ENCODE measurements at places on chromosomes 13 and 19.

DNA sequence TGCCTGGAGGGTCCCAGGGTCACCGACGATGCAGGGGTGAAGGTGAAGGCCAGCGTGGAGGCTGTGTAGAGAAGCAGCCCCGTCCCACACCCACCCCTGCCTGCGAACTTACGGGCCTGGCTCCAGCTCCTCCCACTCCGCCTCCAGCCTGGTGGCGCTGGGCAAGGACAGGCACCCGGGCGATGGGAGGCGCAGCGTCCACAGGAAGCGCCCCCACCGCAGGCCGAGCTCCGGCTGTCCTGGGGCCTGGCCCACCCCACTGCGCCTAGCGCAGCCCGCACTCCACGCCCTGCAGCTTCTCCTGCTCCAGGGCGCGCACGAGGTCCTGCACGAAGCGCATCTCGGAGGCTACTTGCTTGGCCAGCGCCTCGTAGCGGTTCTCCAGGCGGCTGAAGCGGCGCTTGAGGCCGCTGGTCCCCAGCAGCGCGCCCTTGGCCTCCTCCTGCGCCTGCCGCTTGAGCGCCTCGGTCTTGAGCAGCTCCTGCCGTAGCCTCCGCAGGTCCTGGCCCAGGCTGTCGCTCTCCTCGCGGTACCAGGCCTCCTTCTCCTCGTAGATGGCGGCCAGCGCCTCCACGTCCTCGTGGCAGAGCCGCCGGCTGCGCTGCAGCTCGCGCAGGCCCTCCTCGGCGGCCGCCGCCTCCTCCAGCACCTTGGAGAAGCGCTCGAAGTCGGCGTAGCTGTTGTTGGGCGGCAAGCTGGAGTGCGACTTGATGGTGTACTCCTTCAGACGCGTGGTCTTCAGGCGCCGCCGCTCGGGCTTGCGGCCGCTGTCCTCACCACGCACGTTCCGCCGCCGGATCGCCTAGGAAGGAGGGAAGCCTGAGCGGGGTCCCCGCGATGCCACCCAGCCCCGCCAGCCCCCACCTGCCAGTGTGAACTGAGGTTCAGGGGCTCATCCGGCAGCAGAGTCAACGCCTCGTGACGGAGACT, 11.8 kb downstream of the DAPK3 start:
- DNase-seq, result no peak

- DNase-seq, result peak; percentile 71
Observed at GRCh38 chr19:50325310-50326100, 3.7 kb downstream of the KCNC3 start.

DNA sequence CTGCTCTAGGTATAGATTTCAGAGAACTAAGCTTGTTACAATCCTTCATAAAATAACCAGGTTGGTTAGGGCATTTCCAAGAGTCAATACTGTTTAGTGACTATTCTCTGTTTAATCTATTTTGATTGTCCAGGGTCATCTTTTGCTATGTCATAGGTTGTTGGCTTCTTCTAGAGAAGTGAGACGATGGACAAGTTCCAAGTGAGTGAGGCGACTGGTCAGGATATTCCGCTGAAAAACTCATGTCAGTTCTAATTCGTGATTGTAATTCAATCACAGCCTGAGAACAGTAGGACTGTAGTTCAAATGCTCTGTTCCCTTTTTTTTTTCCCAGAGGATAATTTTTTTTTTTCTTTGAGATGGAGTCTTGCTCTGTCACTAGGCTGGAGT, 15.8 kb upstream of the ALOX5AP start:
- DNase-seq, result no peak

DNA sequence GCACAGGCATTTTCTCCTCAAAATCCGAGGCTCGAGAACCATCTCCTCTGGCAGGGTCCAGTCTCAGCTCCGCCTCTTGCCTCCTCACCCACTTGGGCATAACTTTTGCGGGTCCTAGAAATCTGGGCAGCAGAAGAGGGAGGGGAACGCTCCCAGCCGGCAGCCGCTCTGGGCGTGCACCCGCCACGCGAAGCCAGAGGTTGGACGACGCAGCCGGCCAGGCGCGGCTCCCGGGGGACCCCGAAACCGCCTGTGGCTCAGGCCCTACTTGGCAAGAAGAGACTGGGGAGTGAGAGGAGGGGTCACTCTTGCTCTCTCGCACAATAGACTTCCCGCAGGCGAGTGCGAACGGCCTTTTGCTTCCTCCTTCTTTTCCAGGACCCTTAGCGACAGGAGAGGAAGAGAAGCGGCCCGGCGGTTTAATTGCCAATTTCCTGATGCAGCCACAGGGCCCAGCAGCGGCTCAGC, 6.0 kb upstream of the SOX1 start:
- no peak for DNase-seq

DNA sequence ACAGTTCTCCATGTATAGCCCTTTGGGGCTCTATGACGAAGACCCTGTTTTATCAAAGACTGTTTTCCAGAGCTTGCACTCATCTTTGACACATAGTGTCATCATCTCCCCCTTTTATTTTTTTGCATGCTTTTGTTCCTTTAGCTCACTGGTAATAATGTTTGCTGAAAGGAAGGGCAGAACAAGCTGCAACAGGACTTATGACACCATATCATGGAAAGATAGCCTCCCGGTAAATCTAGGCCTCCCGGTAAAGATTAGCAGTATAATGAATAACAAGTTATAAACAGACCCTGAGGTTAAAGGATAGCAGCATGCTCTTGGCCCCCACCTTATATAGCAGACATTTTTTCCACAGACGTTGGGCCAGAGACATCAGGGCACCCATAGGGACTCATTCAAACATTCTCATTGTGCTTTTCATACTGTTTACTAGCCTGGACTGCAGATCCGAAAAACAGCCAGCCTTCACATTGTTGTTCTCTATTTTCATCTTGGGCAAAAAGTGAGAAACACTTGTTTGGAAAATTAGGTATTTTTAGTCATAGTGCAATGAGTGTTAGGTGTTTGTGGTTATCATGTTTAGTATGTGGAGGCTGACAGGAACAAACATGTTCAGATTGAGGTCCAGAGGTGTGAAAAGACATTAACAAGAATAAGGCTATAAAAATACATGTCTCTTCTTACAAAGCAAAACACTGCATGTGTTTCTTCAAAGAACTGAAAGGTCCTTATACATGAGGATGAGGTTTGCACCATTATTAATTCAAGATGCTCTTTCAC, 136.9 kb upstream of the SPRY2 start:
- DNase-seq, result no peak

GRCh38 chr19:19405971-19406877, 749 bp downstream of the GATAD2A start:
- peak; percentile 71 for DNase-seq

- DNase-seq, result no peak
Observed at GRCh38 chr13:101520672-101521071, 68.2 kb downstream of the ITGBL1 start.

DNA sequence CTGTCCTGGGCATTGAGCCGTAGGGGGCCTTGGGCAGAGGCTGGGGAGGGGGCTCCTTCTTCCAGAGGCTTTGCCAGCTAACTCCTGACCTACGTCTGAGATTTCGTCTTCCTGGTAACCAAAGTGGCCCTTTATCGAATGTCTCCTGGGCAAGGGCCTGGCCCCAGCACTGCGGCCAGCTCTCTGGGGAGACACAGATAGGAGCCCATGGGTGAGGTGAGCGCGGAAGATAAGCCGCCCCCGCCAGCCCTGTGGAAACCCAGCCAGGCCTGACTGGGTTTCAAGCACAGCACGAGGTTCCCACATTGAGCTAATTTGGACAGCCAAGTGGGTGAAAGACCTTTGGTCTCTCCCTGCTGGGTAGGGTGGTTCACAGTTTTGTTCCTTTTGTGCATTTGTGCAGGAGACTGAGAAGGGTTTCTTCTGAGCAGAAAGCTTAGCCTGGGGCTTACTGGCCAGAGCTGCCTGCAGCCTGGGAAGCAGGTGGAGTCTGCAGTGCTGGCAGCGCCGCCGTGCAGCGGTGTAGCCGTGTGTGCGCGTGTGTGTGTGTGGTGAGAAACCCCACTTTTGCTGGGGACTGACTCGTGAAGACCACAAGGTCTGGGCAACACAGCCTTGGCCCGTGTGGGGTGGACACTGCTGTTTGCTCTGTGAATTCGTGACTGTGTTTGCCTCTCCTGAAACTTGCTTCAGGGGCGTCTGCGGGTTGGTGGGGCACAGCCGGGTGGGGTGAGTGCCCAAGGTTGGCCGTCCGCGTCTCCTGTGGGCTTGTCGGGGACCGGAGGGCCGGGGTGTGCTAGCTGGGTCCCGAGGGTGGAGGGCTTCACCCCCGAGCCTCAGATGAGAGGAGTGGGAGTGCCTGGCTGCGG, 2.5 kb downstream of the BSG start:
- no peak for DNase-seq

DNA sequence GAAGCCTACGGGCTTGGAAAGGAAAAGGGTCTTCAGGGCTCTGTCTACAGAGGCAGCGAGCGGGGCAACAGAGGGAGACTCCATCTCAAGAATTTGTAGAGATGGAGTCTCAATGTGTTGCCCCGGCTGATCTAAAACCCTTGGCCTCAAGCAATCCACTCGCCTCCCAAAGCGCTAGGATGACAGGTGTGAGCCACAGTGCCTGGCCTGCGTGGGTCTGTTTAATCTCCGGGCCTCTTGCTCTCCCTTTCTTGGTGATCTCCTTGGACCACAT, 8.1 kb downstream of the RPS9 start:
- DNase-seq, result no peak

- DNase-seq, result no peak
Observed at GRCh38 chr13:112012016-112012704, 54.8 kb upstream of the SOX1 start.

- DNase-seq, result no peak
Observed at GRCh38 chr13:97390941-97391600, 42.9 kb upstream of the RAP2A start.

- DNase-seq, result no peak
Observed at GRCh38 chr13:29509999-29510589, 85.4 kb downstream of the SLC7A1 start.

DNA sequence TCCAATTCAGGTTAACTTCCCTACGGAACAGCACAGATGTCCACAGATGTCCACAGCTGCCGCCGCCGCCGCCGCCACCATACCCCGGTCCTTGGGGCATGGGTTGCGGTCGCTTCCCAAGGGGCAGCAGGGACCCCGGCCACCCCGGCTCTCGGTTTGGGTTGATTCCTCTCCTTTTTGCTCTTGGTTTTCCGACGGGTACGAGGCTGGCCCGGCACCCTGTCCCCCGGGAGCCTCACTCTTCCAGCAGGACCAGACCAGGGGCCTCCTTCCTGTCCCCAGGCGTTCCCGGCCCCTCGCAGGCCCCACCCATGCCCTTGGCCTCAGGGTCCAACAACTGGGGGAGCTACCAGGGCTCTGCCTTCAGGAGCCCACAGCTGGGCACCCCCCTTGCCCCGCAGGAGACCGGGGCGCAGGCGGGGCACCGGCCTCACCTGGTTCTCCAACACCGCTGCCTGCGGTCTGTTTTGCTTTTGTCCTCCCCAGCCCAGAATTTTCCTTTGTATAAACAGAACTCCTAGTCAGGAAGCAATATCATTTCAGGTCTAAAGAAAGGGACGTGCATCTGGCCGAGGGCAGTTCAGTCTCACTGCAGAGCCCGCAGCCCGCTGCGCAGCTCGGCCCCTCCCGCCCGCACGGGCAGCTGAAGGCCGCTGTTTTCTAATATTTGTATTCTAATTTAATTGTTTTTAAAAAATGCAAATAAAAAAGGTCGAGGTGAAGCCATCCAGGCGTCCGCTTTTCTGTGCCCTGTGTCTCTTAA, 27.9 kb downstream of the ZBTB7A start:
- DNase-seq, result no peak
